Ascending aorta (tissue), 2 donors: ENCODE measurements at places on chromosomes 5 and 9. TPM values are rescaled to one million over a fixed set of nuclear protein-coding genes. Genes with fewer than 3 reads are reported as not detected.

DNA sequence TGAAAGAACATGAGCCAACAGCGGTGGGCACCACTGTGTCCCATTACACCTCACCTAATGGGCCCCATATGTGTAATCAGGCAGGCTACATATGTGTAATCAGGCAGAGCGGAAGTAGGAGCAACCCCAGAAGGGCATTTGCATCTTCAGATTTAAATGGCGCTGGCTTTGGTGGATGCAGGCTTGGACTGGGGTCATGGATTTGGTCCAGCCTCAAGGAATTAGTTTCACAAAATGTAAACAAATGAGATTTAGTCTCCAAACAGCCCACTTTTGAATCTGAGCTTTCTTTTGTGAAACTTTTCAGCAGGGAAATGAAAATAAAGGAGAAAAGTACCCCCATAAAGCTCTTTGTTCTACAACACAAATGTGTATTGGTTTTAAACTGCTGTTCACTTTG lies 161.3 kb downstream of the LPAR1 start:
- DNase-seq, result no peak

Gene ADGRD2
- not detected for total RNA-seq

- no peak for DNase-seq
Measured at GRCh38 chr9:124298646-124299235, 41.0 kb downstream of the NEK6 start.

DNA sequence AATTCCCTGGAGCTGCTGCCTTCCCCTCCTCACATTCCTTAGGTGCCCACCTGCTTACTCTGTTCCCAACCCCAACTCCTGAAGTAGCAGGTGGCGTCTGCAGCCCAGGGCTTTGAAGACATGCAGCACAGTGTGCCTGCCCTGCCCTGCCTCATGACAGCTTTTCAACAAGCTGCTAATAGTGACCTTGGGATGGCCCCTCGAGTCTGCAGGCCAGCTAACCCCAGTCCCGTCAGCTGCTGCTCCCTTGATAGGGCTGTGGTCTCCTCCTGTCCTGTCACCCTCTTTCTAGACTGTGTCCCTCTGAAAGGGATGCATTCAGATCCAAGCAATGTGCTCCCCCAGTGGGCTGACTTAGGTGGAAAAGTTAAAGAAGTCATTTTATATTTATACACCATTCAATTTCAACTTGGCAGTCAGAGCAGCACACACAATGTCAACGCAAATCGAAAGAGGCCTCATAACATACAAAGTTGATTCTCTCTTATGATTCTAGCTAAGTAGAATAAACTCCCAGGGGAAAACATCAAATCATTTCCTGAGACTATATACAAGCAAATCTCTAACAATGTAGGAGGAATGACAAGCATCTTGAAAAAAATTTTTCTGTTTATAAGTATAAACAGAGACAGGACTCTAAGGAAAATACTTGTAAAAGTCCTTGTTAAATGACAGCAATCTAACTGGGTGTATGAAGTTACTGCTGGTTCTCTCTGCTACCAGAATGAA lies 37.9 kb downstream of the ADRB2 start:
- no peak for DNase-seq

Gene IL17B
- 46.8 TPM for total RNA-seq

GRCh38 chr5:69238760-69239251 lies 4.1 kb downstream of the CDK7 start:
- no peak for DNase-seq

DNA sequence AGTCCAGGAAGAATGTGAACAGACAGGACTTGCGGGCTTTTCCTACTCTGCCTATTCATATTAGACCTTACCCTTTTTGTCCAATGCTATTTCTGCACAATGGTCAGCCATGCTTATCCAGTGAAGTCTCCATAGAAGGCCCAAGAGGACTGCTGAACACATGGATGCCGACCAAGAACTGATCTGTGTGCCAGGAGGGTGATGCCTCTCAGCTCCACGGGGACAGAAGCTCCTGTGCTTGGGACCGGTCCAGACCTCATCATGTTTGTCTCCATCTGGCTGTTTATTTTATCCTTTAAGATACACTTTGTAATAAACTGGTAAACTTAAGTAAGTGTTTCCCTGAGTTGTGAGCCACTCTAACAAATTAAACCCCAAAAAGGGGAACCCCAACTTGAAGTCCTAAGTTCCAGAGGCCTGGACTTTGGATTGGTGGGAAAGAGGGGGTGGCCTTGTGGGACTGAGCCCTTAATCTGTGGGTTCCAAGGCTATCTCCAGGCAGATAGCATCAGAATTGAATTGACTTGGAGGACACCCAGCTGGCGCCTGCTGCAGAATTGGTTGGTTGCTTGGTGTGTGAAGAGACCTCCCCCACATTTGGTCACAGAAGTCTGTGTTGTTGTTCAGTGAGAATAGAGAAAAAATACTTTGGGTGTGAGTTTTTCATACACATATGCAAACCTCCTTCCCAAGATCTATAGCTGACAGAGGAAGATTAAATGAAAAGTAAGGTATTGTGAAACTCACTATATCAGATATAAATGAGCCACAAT lies 57.9 kb upstream of the ANKH start:
- no peak for DNase-seq

Gene TERT
- not detected for total RNA-seq

Gene DDX4
- total RNA-seq, result not detected

Gene F2R
- total RNA-seq, result 131 TPM

GRCh38 chr9:75054368-75055001 lies 26.4 kb upstream of the CARNMT1 start:
- DNase-seq, result no peak

Gene CATSPER3
- total RNA-seq, result not detected

DNA sequence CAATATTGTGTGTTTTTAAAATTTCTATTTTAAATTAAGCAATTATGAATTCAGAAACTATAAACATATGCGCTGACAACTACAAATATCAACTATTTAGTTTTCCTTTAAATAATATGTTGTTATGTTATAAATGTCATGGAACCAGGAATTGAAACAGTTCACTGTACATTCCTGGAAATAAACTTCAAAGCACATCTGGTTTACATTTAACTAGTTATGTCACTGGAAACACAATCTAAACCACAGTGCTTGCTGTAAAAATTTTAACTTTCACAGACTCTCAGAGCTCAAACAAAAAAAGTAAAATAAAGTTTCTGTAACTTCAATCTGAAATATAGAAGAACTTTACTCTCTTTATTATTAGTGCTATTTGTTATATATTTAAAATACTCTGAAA lies 179.2 kb downstream of the FBN2 start:
- no peak for DNase-seq

Gene SHISAL2B
- total RNA-seq, result not detected
